Activated T-helper 1 cell treated with anti-CD3 and anti-CD28 coated beads, Interleukin-12 subunit alpha, Interleukin-12 subunit beta, Interleukin-2, Interleukin-4 antibody, amounts not matched to agents 30 ng/mL and 10 ng/mL and 1 ng/mL, durations not matched to agents 14 hours and 24 hours and 36 hours (primary cell): ENCODE measurements at places on chromosomes 2 and 18. TPM values are rescaled to one million over a fixed set of nuclear protein-coding genes. Genes with fewer than 3 reads are reported as not detected.

- H3K27ac ChIP-seq: no peak overlapping the region
- no peaks in the 10 kb centered on the region for H3K36me3 ChIP-seq
- peaks cover 18% of the 10 kb centered on the region for H3K4me1 ChIP-seq
- H3K27me3 ChIP-seq: no peaks in the 10 kb centered on the region
- DNase-seq: no peak
- no peak overlapping the region for H3K4me3 ChIP-seq
These were observed 31.3 kb upstream of the PPP1CB start for GRCh38 chr2:28720345-28720744.

DNA sequence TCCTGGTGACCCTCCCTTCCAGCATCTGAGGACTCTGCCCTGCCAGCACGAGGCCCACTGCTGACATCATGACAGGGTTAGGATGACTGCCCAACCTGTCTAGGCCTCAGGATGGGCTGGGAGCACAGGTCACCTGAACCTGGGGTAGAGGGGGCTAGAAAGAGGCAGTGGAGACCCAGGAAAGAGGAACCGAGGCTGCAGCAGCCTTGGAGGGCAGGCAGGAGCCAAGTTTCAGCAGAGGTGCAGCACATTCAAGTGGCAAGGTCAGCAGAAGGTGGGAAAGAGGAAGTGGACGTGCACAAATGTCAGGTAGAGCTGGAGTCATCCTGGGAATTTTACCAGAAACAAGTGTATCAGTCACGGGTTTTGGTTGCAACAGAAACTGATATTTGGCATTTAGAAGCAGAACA lies 13.6 kb upstream of the RAB10 start:
- H3K4me3 ChIP-seq: no peak overlapping the region
- DNase-seq: no peak
- peaks cover 4% of the 10 kb centered on the region for H3K27me3 ChIP-seq
- no peak overlapping the region for H3K27ac ChIP-seq

DNA sequence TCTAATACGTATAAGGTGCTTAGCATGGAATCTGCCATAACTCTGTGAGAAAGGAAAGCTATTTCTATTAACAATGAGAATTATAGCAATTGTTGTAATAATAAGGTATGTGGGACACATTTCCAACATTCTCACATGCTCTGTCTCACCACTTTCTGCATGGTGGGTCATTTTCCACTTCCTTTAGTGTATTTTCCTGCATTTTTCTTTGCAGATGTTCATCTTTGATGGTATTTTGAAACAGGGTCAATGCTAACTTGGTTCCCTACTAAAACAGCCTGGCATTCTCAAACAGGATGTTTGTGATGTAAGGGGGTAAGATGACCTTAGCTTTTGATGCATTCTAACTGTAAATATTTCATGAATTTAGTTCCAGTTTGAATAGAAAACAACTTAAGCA lies 54.7 kb downstream of the MYO1B start:
- H3K4me3 ChIP-seq: no peak overlapping the region
- no peak for DNase-seq
- no peak overlapping the region for H3K27ac ChIP-seq
- H3K4me1 ChIP-seq: no peaks in the 10 kb centered on the region
- H3K36me3 ChIP-seq: peaks cover 4% of the 10 kb centered on the region
- no peaks in the 10 kb centered on the region for H3K27me3 ChIP-seq

Gene BOK
- 0.07 TPM in 1 of 2 replicates, not detected in the other for total RNA-seq

DNA sequence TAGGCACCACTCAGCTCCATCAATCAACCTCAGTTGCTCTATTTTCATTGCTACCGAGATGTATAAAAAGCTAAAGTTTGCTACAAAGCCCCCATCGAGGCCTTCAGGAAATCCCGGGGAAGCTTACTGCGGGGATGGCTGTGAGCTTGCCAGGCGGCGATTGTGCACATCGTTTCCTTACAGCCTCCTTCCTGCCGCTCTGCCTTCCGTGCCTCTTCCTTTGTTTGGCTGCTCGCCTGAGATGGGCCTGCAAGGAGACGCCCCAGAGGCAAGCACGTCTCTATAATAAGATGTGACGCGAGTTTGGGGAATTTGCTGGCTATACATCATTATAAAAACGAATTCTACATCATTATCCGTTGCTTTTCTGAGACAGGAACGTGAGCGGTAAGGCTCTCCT lies 41.6 kb downstream of the DHRS9 start:
- H3K36me3 ChIP-seq: peaks cover 3% of the 10 kb centered on the region
- DNase-seq: no peak
- peaks cover 4% of the 10 kb centered on the region for H3K27me3 ChIP-seq
- H3K4me1 ChIP-seq: peaks cover 41% of the 10 kb centered on the region

Gene SLC9A4
- total RNA-seq: 0.10 TPM in 1 of 2 replicates, not detected in the other

Gene HSBP1L1
- 9.0 and 10.0 TPM in 2 replicates for total RNA-seq

GRCh38 chr2:152620208-152620607 lies 97.1 kb downstream of the PRPF40A start:
- H3K27me3 ChIP-seq: no peaks in the 10 kb centered on the region
- no peaks in the 10 kb centered on the region for H3K4me1 ChIP-seq
- peaks cover 3% of the 10 kb centered on the region for H3K36me3 ChIP-seq
- H3K27ac ChIP-seq: no peak overlapping the region
- no peak overlapping the region for H3K4me3 ChIP-seq

GRCh38 chr2:117378653-117379052 lies 435.8 kb upstream of the DDX18 start:
- no peak overlapping the region for H3K27ac ChIP-seq
- H3K4me3 ChIP-seq: no peak overlapping the region
- H3K36me3 ChIP-seq: no peaks in the 10 kb centered on the region
- no peak for DNase-seq

DNA sequence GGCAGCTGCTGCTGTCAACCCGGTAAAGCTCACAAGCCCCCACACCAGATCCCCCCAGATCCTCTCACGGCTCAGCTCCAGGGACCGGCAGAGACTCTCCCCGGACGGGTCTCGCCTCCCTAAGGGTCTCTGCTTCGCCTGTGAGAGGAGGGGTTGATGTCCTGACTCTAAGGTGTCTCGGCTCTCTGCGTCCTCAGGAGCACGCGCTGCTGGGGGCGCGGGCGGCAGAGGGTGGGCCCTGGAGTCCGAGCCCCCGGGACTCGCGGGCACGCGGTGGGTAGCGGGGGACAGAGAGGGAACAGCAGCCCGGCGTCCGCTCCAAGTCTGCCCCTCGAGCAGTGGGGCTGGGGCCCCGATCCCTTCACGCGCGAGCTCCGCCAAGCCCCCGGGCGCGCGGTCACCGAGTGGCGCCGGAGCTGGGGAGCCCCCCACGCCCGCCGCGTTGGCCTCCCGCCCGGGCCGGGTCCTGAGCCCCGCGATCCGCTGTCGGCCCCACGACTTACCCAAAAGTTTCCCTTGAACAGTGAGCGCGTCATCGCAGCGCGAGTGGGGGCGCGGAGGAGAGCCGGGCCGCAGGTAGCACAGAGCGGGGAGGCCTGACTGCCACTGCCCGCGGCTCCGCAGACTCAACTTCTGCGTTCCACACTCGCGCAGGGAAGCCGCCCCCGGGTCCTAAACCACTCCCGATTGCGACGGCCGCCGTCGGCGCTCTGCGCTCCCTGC lies at the start of gene PSTPIP2:
TSS of gene PSTPIP2 (minus strand) at position 608 of the 723 bp plus-strand sequence. CDS start at position 536, 72 bp downstream.
- H3K36me3 ChIP-seq: peaks cover 6% of the 10 kb centered on the region
- H3K27me3 ChIP-seq: peaks cover 3% of the 10 kb centered on the region
- DNase-seq: peak; percentile 55

- no peak for DNase-seq
- H3K4me3 ChIP-seq: no peak overlapping the region
- no peaks in the 10 kb centered on the region for H3K4me1 ChIP-seq
- peaks cover 6% of the 10 kb centered on the region for H3K27me3 ChIP-seq
These were observed 59.4 kb upstream of the SIX2 start for GRCh38 chr2:45068571-45069140.

Gene SERPINB11
- not detected in 2 replicates for total RNA-seq

DNA sequence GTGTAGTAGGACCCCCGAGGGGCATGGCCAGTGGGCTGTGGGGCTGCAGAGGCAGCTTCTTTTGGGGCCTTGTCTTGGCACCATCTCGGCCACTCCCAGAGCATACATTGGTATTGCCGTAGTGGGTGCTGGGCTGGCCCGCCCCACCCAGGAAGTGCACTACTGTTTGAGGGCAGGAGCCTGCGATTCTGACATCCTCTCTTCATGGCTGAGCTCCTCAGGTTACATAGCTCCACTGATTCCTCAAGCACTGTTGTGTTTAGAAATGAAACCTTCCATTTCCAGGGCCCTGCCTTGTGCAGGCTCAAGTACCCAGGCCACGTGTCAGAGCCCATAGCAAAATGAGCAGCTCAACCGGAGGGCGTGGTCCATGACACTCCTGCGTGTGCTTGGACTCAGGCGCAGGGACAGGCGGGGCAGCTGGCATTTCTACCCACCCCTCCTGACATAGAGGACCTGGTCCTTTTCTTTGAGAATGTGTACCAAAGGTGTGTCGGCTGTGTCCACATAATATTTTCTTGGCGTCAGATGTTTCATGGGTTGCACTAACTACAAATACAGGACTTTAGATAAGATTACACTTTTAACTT lies 67.9 kb downstream of the DGKD start:
- H3K36me3 ChIP-seq: peaks cover 38% of the 10 kb centered on the region
- H3K27ac ChIP-seq: peak overlapping the region; percentile 79
- peak overlapping the region; percentile 56 for H3K4me3 ChIP-seq
- DNase-seq: peak; percentile 68

DNA sequence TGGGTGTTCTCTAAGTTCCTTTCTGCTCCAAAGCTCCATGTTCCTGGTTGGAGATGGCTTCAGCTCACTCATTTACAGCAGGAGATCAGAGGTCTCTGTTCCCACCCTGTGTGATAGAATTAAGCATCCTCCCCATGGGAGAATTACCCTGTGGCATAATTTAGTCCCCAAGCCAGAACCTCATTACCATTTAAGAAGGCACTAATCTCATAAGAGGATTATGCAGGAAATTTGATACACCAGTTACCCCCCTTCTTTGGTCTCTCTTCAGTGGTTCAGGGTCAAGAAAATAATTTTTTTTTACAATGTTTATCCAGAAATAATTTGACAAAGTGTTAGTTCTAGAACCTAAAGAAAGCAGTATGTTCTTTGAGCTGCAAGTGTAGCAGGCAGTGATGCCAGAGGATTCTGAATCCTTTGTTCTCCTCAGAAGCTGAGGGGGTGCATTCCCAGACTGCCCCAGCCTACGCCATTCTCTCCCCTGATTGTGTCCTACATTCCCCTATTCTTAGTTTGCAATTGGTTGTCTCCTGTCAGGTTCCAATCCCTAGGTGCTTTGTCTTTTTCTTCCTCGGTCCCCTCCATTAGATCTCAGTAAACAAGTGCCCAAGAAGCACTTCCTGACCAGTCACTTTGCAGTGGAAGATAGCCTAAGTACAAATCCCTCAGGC lies 163.6 kb downstream of the PRKCE start:
- no peak overlapping the region for H3K27ac ChIP-seq
- H3K4me1 ChIP-seq: peaks cover 4% of the 10 kb centered on the region
- H3K4me3 ChIP-seq: no peak overlapping the region
- H3K36me3 ChIP-seq: no peaks in the 10 kb centered on the region
- DNase-seq: no peak
- peaks cover 4% of the 10 kb centered on the region for H3K27me3 ChIP-seq

DNA sequence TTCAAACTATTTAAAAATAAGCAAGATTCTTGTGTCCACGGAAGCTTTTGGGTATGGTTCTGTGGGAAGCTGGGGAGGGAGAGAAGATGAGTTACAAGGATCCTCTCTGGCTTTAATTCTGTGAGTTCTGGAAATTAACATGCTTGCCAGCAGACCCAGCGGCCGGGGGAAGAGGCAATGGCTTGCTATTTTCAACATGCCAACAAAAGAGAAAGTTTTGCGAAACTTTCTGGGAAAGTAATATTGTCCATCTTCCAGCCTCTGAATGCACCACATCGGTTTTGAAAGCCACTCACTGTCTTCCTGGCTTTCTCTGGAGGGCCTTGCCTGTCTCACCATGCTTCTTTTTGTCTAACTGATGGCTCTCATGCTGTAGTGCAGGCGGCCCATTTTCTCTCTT lies 85.7 kb downstream of the EN1 start:
- peaks cover 28% of the 10 kb centered on the region for H3K27me3 ChIP-seq
- no peak overlapping the region for H3K27ac ChIP-seq
- no peak for DNase-seq
- no peaks in the 10 kb centered on the region for H3K36me3 ChIP-seq

DNA sequence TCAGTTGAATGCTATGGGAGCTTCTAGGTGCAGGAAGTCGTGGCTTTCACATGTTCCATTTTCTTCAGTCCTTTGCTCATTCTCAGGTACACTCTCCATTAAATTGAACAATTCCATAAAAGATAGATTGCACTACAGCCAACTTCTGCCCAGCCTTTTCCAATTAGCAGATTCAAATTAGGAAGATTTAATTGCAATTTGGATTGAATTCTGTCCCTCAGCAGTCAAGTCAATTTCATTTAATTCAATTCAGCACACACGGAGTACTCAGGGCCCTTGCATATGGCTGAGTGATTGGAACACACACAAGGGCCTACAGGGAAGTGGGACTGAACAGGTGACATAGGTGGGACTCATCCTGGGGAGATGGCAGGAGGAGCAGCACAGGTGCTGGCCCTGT lies 220.4 kb downstream of the LOXHD1 start:
- H3K36me3 ChIP-seq: no peaks in the 10 kb centered on the region
- H3K4me1 ChIP-seq: no peaks in the 10 kb centered on the region
- no peak overlapping the region for H3K4me3 ChIP-seq
- DNase-seq: no peak
- H3K27me3 ChIP-seq: peaks cover 7% of the 10 kb centered on the region
- no peak overlapping the region for H3K27ac ChIP-seq

Gene CCDC141
- 0.78 and 1.2 TPM in 2 replicates for total RNA-seq

Gene CAPN10
- total RNA-seq: 49.8 and 55.4 TPM in 2 replicates

GRCh38 chr2:58629545-58630119 lies 388.5 kb upstream of the FANCL start:
- H3K36me3 ChIP-seq: no peaks in the 10 kb centered on the region
- H3K27me3 ChIP-seq: no peaks in the 10 kb centered on the region
- DNase-seq: no peak
- H3K4me1 ChIP-seq: no peaks in the 10 kb centered on the region
- no peak overlapping the region for H3K27ac ChIP-seq
- no peak overlapping the region for H3K4me3 ChIP-seq
